Posterior vena cava (tissue), 2 donors: ENCODE measurements at places on chromosomes 6 and 20. TPM values are rescaled to one million over a fixed set of nuclear protein-coding genes. Genes with fewer than 3 reads are reported as not detected.

TREM2 gene
- total RNA-seq = 3.8 TPM

ABCF1 gene
- 42.3 TPM for total RNA-seq

GABRR2 gene
- 0.93 TPM for total RNA-seq

COL12A1 gene
- 222 TPM for total RNA-seq

CLPSL2 gene
- total RNA-seq = not detected

CGA gene
- total RNA-seq = not detected

TFAP2A gene
- total RNA-seq = not detected

EDN1 gene
- 4.0 TPM for total RNA-seq

SUMO4 gene
- total RNA-seq = 1.8 TPM

TMEM14A gene
- 25.2 TPM for total RNA-seq

DNA sequence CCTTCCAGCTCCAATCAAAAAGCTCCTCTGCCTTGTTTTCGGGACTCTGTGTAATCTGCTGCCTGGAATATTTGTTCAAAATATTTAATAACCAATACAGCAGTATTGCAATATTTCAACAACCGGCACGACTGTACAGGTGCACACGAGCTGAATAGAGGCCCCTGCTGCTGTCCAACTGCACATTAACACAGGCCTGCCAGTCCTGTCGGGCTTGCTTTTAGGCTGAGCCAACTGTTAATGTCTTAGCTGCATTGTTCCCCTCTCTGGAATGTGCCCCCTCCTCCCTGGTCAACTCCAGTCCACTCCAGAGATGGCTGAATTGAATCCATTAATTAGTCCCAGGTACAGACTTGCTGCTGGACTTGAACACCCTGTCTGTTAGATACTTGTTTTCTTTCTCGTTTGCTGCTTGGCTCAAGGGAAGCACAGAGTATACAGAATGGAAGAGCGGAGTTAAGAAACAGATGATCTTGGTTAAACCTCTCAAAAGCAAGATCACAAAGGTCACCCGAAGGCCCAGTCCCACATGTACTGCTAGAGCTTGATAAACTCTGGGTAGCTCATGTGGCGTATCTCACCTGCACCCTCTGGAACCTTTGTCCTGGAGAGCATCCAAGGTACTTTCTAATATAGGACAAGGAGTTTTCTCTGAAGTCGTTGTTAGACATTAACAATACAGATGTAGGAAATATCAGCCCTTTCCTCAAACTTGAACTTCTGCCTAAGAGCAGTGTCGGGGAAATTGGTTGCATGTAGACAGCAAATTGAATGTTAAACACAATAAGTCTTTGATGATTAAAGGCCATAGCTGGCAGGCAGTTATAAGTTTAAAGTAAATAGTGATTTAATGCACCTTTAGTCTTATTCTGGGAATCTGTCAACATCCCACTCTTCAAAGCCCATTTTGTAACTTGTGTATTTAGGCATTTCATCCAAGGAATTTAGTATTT lies 31.9 kb downstream of the SHLD1 start:
- DNase-seq = no peak

DNA sequence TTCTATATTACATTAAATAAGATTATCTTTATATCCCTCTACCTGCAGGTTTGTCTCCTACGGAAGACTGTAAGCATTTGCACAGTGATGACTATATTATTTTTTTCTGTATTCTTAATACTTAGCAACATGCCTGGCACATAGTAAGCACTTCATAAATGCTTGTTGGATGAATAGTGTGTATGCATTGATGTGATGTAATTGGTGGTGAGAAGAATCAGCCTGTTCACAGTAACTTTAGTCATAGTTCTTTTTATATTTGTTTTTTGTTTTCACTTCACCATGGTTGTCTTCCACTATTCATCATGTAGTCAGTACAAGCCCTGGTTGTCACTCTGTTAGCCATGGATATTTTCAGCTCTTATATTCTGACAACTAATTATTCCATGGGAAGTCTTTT lies 184.0 kb upstream of the FLRT3 start:
- DNase-seq = no peak

DNA sequence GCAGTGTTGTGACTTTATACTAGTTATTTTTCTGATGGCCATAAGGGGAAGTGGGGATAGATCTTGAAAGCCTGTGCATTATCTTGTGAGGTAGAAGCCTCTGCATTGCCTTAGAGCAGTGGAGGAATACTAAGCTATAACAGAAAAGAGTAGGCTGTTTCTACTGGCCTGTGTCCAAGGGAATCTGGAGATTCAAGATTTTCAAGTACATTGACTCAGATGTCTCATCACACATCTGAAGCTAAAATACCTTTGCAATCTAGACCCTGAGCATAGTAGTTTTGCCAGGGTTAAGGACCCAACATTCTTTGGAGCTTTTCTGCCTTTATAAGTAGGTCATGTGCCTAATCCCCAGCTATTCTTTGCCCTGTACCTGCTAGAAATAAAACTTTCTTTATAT lies 272.3 kb downstream of the TENT5A start:
- no peak for DNase-seq

DNA sequence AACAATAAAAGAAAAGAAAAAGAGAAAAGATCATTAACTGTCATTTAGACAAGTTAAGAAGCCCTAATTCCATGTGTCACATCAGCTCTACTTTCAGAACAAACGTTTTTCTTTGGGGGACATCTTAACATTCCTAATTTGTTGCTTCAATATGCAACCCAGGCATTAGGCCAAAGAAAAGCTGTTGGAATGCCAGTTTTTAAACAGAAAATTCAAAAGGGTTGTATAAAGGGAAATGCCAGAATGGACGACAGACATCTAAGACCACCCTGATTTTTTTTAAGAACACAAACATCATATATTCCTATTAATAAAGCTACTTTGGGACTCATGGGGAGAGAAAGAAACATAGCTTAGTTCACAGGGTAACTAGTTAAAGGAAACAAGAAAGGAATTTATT lies 315.0 kb downstream of the GMDS start:
- DNase-seq = no peak

DNA sequence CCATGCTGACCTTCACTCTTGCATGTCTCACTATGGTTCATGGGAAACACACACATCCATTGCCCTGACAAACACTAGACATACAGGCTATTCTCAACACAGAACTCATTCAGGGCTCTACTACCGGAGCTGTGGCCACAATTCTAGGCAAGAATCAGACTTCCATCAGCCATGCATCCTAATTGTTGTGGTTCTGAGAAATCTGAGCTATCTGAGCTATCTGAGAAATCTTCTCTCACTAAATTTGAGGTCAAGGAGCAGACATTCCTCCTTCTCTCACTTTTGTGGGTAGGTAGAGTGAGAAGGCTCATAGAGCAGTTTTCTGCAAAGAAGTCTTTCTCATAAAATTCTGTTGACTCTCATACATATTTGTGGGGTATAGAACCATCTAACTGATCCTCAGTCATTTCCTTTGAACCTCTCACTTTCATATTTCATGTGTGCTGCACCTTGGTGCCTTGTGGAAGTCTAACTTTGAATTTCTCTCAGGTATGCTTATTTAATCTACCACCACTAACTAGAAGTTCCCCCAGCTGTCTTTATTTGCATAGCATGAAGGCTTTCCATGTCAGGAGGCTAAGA lies 43.6 kb downstream of the ADGRF1 start:
- DNase-seq = no peak

DNA sequence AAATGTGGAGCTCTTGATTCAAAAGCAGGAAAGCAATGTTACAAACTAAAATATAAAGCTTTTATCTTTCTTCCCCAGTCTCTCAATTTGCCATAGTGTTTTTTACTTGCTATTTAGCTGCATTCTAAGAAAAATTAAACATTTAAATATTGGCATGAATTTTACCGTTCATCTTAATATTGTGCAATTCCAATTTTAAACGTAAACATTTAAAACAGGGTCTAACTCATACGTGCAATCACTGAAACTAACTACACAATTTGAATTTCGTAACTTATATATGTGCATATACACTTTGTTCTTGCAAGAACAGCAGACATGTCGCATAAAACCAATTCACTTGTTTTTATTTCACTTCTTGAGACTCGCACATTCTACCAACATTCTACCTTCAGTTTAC lies 280.8 kb upstream of the QKI start:
- DNase-seq = no peak

GRCh38 chr20:8434326-8434876 lies 302.3 kb downstream of the PLCB1 start:
- no peak for DNase-seq

GRCh38 chr20:51695574-51696303 lies 72.5 kb downstream of the ATP9A start:
- no peak for DNase-seq

- no peak for DNase-seq
These were observed 6.4 kb upstream of the MDGA1 start for GRCh38 chr6:37704066-37704465.

- no peak for DNase-seq
These were observed 239.2 kb upstream of the QKI start for GRCh38 chr6:163175301-163175700.

DNA sequence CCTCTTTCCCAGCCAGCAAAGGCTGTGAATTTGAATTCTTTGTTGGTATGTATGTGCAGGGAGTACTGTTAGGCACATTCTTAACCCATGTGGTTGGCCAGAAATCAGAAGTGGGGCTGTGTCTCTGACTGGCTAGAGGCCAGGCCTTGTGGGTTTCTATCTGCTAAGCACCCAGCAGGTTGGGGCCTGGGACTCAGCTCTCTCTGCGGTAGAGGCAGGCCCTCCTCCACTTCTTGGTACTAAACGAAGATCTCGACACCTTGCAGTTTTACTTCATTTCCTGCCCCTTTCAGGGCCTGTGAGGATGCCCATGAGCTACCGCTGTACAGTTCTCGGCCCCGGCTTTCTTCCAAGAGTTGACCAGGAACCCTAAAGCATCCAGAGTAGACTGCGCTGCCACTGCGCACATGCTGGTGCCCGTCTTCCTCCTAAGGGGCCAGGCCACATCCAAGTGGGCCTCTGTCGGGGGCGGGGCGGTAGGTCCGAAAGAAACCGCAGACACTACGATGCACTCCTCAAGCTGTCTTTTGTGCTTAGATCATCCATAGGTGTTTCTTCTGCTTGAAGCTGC lies 51.1 kb downstream of the TCP11 start:
- peak; percentile 65 for DNase-seq

GRCh38 chr20:1489325-1489724 lies 1.9 kb downstream of the SIRPB2 start:
- no peak for DNase-seq

DNA sequence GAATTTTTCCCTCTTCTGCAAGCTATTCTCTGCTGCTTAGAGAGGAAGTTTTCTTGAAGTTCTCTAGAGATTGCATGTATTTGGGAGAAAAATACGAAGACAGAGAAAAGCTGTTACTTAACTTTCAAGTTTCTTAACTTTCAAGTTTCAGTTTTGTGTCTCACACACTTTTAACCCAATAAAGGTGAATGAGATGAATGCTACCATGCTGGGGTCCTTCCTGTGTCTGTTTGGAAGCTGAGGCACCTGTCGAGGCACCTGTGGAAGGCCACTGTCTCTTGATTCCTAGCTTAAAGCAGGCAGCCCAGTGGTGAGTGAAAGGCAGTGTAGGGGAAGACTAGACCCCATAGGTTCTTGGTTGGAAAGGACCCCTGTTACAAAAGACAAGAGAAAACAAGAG lies 372.8 kb upstream of the JARID2 start:
- DNase-seq = no peak

DNA sequence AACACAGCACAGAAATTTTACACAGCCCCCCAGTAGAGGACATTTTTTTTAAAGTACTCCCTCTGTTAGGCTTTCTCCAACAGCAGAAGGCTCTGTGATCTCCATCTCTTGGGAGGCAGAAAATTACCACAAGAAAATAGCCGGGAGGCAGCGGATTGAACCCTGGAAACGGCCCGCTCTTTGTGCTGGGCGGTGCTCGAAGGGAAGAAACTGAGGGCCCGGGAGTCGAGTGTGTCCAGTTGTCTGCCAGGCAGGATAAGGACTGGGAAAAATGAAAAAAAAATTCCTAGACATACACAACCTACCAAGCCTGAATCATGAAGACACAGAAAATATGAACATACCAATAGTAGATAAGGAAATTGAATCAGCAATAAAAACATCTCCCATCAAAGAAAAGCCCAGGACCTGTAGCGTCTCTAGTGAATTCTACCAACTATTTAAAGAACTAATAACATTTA lies 31.5 kb downstream of the POM121L2 start:
- DNase-seq = no peak

GRCh38 chr20:55057779-55058415 lies 582.5 kb downstream of the DOK5 start:
- no peak for DNase-seq

DNA sequence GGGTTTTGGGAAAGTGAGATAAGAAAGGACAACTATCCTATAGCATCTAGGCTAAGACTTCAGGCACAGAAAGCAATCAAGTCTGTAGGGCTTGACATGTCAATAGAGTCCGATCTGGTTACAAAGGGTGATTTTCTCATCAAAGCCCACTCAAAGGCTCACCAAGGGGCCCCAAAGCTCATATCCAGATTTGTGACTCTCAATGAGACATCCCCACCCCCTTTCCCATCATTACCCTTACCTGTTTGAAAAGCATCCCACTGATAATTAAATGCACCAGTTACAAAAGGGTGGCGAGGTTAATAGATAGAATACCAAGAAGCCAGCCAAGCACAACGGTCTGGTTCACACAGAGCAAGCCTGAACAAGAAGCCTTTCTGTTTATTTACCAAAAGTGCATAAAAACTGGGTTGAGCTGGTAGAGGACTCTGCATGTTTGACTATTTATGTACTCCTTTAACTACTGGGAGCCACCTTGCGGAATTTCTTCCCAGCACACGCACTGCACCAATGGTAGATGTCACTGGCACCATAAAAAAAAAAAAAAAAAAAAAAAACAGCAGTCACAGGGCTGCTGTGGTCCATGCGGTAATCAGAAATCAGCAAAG lies 6.1 kb downstream of the JAG1 start:
- DNase-seq = no peak

- DNase-seq = no peak
These were observed 257.7 kb upstream of the MARCKS start for GRCh38 chr6:113599444-113599843.

GRCh38 chr20:10949930-10950783 lies 276.4 kb upstream of the JAG1 start:
- DNase-seq = no peak

DNA sequence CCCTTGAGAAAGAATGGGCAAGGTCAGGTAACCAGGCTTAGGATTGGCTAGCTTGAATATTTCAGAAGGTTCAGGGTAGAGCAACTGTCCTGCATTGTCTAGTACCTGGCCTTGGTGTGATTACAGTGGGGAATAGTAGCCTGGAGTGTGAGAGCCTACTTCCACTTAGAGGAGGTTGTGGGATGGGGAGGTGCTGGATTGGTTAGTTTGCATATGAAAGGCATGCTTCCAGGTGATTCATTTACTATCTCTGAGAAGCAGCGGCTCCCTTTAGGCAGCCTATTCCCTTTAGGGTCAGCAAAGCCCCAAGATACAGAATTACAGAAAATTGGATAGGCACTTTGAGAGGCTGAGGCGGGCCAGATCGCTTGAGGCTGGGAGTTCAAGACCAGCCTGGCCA lies 25.0 kb upstream of the SCGN start:
- no peak for DNase-seq

GRCh38 chr6:163191704-163192537 lies 222.6 kb upstream of the QKI start:
- DNase-seq = no peak

- DNase-seq = no peak
These were observed 142.6 kb downstream of the ADGRG6 start for GRCh38 chr6:142444376-142444775.

GRCh38 chr6:73537677-73538076 lies 16.8 kb upstream of the EEF1A1 start:
- no peak for DNase-seq
